ENCODE measurements at places on chromosomes 5 and 9.

GRCh38 chr9:109311286-109311685 is 9.6 kb downstream of the EPB41L4B start:
- DNase-seq: no peak

DNA sequence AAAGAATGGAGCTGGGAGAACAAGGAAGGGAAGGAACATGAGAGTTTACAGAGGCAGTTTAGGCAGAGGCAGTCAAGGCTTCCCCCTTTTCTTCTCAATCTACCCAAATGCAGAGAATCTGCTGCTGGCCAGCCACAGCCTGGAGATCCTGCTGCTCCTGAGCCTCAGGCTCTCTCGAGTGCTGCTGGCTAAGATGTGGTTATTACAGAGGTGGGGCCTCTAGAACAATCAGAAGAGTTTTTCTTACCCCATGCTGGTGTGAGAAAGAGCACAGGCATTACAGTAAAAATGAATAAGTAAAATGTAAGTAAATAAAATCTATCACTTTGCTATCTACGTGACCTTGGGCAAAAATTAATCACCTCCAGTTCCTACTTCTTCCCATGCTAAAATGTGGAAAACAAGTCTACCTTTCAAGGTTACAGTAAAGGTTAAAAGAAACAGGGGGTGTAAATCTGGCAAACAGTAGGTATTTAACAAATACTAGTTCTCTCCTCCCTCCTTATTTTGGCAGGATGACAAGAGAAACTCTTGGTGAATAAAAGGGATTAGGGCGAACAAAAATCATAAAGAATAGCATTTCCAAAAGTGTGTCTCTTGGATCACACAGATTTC is 31.1 kb downstream of the FBXW11 start:
- no peak for DNase-seq

DNA sequence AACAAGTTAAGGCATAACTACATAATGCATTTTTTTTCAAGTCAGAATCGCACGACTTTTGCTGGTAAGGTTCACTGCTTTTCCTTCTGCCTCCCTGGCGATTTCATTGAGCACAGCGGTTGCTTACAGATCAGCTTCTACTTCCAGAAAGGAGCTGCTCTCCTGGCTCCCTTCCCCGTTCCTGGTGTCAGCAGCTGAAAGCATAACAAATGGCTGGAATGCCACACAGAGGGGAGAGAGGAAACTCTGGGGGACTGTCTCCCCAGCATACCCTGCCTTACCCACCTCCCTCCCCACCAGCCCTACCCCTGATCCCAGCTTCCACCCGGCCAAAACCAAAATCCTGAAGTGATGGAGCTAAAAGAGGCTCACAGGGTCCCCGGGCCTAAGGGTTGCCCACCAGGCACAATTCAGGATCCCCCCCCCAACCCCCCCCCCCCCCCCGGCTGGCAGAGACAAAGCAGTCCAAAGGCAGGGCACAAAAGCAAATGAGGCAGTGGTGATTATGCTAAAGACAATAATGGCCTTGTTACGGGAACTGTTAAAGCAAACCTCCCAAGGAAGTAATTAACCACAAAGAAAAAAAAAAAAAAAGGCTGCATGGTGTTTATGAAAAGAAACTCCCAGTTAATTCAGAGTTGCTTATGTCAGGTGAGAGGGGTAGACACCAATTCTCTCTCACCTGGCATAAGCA is 126.1 kb upstream of the WWC1 start:
- no peak for DNase-seq

DNA sequence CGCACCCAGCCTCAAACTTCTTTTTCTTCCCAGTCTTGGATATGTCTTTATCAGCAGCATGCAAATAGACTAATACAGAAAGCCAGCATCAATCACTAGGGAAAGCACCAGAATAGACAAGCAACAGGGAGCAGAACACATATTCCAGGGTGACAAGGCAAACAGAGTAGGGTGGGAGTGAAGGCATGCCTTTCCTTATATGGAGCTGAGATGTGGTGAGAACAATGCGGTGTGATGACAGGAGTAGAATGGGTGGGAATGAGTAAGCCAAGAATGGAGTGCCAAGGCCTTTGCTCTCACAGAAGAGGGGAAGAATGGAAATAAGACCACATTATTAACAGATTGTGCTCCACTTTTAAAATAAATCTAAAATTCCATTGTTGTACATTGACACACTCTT is 115.6 kb downstream of the CETN3 start:
- DNase-seq: no peak

DNA sequence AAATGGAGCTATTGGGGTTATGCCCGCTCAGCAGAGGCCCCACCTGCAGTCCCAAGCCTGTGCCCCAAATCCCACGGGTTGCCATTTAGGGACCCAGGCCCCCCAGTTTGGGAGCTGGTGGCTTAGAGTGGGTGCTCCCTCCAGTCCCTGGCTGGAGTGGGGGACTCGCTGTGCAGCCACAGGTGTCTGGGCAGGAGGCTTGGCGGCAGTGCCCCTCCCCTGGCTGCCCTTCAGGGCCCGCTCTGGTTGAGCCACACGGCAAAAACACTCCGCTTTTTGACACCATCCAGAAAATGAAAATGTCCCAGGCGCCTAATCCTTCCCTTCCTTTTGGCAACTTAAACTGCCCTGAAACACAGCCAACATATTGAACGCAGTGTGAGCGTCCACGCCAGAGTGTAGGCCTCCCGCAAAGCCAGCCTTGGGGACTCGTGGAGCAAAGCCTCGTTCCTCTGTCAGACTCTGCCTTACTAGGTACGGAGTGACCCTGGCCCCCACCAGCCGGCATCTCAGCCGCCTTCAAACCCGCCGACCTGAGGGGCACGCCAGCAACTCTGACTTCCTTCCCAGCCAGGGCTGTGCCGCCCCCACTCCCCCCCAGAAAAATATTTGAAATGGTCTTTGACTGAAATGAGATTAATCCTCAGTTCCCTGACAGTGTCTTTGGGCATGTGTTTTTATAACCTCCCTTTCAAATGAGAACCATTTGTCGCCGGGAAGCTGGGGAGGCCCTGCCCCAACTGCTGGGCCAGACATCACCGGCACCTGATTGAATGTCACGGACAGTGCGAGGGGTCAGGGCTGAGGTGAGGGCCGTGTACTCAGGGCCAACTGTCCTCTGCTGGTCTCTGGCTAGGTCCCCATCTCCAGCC is 98.5 kb upstream of the LMX1B start:
- DNase-seq: peak; percentile 43

- DNase-seq: no peak
These were observed 174.5 kb upstream of the KLF9 start for GRCh38 chr9:70588999-70589398.

GRCh38 chr5:59209758-59210359 is 627.0 kb downstream of the RAB3C start:
- DNase-seq: peak; percentile 54

DNA sequence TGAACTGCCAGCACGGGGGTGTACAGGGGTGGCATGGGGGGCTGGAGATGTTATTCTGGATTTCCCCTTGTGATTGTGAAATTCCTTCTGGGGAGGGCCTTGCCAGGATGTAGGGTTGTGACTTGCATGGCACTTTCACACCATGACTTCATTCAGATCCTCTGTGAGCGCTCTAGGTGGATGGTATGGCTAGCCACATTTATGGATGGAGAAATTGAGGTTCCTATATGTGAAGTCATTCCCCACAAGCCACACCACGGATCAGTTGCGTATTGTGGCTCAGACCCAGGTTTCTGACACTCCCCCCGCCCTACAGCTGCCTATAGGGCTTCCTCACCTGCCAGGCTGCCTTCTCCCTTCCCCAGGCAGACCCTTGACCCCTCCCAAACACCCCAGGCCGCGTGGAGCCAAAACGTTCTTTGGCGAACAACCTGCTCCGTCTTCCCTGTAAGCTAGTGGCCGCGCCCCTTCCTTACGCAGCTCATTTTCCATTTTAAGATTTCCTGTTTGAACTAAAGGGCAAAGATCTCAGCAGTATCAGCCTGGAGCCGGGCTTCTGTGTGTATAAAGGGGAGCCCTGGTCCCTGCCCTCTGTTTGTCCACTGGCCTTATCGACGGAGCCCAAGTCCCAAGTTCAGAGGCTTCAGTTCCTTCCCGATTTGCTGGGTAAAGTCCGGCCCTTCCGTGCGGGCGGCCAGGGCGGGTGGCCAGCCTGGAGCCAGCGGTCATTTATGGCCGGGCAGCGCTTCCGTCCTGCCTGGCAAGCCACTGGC is 97.8 kb upstream of the KLF4 start:
- no peak for DNase-seq

DNA sequence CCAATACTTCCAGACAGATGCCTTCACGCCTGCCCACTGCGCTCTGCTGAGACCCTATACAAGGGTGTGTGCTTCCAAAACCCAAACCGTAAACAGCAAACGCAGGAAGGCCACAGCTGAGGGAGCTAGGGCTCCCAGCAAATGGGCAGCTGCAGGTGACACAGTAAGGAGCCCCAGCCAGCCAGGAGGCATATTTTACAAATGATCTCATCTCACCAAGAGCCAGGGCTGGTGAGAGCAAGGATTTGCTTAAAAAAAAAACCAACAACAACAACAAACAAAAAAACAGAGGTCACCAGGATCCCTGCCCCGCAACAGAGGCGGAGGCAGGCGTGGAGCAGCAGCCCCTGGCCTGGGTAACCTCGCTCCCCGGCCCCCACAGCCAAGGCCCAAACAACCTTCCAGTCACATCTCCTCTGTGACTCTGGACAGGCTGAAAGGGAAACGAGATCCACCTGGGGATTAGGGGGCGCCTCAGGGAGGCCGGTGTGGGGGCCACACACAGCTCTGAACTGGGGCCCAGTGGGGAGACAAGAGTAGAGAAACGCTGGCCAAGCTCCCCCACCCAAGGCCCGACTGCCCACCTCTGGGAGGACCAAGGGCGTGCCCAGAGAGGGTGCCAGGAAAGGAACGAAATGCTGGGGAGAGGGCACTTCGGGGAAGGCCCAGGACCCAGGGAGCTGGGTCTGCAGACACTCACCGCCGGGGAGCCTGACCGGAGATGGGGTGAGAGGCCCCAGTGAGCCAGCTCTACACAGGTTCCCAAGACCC is 3.3 kb downstream of the NACC2 start:
- no peak for DNase-seq

- DNase-seq: no peak
These were observed 101.9 kb downstream of the WDR41 start for GRCh38 chr5:77390221-77390620.

- no peak for DNase-seq
These were observed 13.7 kb upstream of the FAM120AOS start for GRCh38 chr9:93467062-93467416.

- DNase-seq: no peak
These were observed 87.2 kb downstream of the KCNIP1 start for GRCh38 chr5:170591054-170591453.

GRCh38 chr9:113479174-113479621 is 15.7 kb downstream of the RGS3 start:
- no peak for DNase-seq

DNA sequence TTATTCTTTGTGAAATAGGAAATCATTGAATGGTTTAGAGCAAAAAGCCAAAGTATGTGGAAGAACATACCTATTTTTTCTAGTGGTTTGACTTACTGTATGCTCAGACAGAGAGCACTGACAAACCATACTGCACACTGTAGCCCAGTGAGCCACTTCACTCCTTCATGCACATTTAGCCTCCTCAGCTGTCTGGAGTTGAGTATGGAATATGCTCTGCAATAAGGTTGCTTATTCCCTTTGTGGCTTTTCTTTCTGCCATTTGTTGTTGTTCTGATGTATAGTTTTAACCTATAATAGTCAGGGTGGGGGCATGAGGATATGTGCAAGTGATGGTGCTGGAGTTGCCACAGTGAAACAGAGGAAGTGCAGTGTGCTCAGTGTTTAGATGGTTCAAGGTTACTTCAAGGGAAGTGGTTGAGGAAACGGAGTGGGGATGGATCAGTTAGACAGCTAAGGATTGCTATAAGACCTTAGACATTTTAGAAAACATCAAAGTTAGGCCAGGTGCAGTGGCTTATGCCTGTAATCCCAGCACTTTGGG is 100.7 kb downstream of the CDC42SE2 start:
- no peak for DNase-seq

- no peak for DNase-seq
These were observed 199.3 kb upstream of the ADAMTSL1 start for GRCh38 chr9:18274693-18275092.

- no peak for DNase-seq
These were observed 15.5 kb upstream of the PAIP1 start for GRCh38 chr5:43572357-43572756.

GRCh38 chr5:33146881-33147280 is 293.9 kb upstream of the TARS1 start:
- no peak for DNase-seq

DNA sequence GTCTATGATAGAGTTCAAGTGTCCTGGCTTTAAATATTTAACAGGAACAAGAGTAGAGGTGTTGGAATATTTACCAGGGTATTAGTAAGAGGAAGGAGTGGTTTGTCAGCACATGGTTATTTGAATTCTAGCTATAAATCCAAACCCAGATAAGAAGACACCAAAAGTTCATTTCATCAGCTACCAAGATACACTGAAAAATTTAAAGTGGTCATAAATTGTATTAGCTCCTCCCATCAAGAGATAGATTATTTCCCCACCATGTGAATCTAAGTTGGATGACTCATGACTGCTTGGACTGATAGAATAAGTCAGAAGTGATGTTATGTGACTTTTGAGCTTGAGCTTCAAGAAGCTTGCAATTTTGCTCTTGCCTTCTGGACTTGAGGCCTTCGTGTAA is 72.1 kb upstream of the GRAMD2B start:
- no peak for DNase-seq

DNA sequence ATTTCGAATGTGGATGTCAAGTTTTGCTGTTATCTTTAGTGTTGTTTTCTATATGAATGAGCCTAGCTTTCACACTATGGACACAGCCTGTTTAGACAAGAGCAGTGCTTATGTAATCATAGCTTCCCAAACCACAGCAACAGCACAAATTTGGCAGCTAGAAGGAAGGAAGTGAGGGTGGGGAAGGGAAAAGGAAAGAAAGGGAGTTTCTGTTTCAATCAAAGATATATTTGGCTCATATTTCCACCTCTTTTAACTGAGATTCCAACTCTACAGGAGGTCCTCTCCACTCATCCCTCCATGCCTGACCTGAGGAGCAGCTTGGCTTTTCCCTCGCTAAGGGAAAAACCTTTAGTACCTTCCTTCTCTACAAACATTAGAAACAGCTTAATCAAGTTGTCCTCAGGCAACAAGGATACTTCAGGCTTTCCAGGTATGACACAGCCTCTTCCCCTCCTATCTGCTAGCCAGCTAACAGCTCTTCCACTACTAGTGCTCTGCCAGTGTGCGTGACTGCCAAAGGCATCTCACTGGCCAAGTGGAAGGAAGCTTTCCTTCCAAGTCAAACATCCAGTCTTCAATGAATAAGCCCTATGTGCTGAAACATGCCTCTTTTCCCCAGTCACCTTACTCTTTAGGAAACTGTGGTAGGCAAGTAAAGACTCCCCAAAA is 268.6 kb upstream of the PTGER4 start:
- DNase-seq: no peak

- DNase-seq: peak; percentile 53
These were observed 22.7 kb downstream of the CAMK2A start for GRCh38 chr5:150266871-150267291.

Measured in SK-N-SH (cell line).